ENCODE measurements at places on chromosomes 6 and 20. TPM values are rescaled to one million over a fixed set of nuclear protein-coding genes. Genes with fewer than 3 reads are reported as not detected.

DNA sequence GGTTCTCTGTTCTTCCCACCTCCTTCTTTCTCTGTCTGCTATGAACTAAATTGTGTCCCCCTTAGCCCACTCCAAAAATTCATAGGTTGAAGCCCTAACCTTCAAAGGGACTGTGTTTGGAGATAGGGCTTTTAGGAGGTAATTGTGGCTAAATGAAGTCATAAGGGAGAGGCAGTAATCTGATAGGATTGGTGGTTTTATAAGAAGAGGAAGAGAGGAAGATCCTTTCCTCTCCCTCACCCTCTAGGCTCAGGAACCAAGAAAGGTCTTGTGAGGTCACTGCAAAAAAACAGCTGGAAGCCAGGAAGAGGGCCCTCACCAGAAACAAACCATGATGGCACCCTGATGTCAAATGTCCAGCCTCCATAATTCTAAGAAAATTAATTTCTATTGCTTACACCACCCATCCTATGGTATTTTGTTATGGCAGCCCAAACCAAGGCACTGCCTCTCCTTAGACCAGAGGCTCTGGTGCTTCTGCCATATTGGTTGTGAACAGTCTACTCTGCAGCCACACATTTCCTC, 135.1 kb upstream of the COL21A1 start:
- no peak overlapping the region for H3K4me3 ChIP-seq
- H3K36me3 ChIP-seq = no peaks in the 10 kb centered on the region
- H3K4me1 ChIP-seq = peaks cover 22% of the 10 kb centered on the region
- H3K27me3 ChIP-seq = no peaks in the 10 kb centered on the region
- no peak for DNase-seq

GRCh38 chr20:34529742-34530141, 13.5 kb downstream of the DYNLRB1 start:
- H3K27me3 ChIP-seq = no peaks in the 10 kb centered on the region
- no peak overlapping the region for H3K4me3 ChIP-seq
- peaks cover 44% of the 10 kb centered on the region for H3K36me3 ChIP-seq
- no peak for DNase-seq

SLC24A3 gene
- total RNA-seq = not detected

DNA sequence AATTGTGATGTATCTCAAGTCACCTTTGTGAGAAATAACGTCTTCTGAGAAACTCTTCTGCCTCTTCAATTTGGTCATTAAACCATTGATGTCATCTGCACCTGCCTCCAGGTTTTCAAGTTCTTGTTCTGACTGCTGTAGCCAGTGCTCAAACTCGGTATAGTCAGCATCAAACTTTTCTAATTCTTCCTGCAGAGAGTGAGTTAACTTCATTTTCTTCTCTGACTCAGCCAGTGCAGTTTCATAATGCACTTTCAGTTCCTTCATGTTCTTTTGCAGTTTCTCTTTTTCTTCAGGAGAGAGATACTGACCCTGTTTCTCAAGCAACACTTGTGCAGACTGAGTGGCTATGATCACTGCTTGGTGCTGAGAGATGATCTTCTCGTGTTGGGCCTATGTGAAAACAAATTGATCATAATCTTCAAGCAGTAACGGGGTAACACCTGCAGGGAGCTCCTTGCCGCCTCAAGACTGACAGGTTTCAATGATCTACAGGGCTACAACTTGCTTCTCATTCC, 48.8 kb downstream of the DST start:
- no peak for DNase-seq
- no peaks in the 10 kb centered on the region for H3K27me3 ChIP-seq

DAAM2 gene
- total RNA-seq = 137 TPM

GRCh38 chr20:64049060-64049877, at the start of gene SOX18:
TSS of gene SOX18 (minus strand) at chr20:64049639. CDS start at chr20:64049516, 123 bp downstream.
- peak within 1 kb of the TSS; percentile 61 for H3K4me3 ChIP-seq
- no peaks in the 10 kb centered on the region for H3K36me3 ChIP-seq
- no peak for DNase-seq

HDGFL1 gene
- total RNA-seq = not detected

DNA sequence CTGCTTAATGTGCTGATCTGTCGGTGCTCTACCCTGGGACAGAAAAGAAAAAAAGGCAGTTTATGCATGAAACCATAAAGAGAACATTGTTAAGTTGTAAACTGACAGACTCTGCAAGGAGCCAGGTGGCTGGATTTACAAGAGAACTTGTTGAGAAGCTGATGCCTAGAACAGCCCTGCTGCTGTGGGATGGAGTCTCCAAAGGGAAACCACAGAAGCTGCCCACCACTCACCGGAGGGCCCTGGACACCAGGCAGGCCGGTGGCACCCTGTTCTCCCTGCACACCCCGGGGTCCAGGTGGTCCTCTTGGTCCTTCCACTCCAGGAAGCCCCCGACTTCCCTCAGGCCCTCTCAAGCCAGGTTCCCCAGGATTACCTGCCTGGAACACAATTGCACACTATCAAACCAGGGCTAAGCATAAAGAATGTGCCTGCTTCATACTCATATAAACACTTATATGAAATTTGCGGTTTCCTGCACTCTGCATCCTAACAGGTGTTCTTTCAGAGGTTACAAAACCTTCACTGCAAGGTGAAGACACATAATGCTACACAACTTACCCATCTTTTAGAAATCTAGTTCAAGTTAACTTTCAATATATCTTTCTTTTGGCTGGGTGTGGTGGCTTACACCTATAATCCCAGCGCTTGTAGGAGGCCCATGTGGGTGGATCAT, 68.2 kb downstream of the COL9A1 start:
- H3K27me3 ChIP-seq = peaks cover 4% of the 10 kb centered on the region
- no peaks in the 10 kb centered on the region for H3K4me1 ChIP-seq
- DNase-seq = no peak
- H3K27ac ChIP-seq = no peak overlapping the region
- H3K4me3 ChIP-seq = no peak overlapping the region

GRCh38 chr20:57780398-57780797, 70.6 kb upstream of the PMEPA1 start:
- no peak for DNase-seq
- H3K4me3 ChIP-seq = no peak overlapping the region
- peaks cover 8% of the 10 kb centered on the region for H3K4me1 ChIP-seq
- H3K27me3 ChIP-seq = no peaks in the 10 kb centered on the region

CRISP2 gene
- total RNA-seq = not detected

GRCh38 chr6:137926207-137926731, 59.2 kb downstream of the TNFAIP3 start:
- no peaks in the 10 kb centered on the region for H3K36me3 ChIP-seq
- H3K4me1 ChIP-seq = peaks cover 27% of the 10 kb centered on the region
- peak overlapping the region; percentile 13 for H3K27ac ChIP-seq
- no peaks in the 10 kb centered on the region for H3K27me3 ChIP-seq
- H3K4me3 ChIP-seq = no peak overlapping the region
- DNase-seq = no peak

DNA sequence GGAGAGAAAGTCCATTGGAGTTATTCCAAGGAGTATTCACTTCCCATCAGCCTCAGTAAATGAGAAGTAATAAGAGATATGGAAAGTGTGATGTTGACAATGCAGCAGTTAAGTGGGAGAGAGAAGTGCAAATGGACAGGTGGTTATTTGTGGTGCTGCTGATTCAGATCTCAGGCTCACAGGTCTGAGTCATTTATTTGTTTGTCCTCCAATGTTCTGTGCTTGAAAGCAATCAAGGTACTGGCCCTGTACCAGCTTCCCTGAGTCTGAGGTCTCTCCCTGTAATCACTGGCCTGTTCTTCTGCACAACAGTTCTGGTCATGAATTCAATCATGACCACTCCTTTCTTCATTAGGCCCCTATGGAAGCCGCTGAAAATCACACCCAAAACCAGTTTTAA, 827.7 kb downstream of the MAFB start:
- peaks cover 8% of the 10 kb centered on the region for H3K4me1 ChIP-seq
- H3K27me3 ChIP-seq = no peaks in the 10 kb centered on the region
- DNase-seq = no peak
- no peak overlapping the region for H3K27ac ChIP-seq
- H3K4me3 ChIP-seq = no peak overlapping the region
- no peaks in the 10 kb centered on the region for H3K36me3 ChIP-seq

DNA sequence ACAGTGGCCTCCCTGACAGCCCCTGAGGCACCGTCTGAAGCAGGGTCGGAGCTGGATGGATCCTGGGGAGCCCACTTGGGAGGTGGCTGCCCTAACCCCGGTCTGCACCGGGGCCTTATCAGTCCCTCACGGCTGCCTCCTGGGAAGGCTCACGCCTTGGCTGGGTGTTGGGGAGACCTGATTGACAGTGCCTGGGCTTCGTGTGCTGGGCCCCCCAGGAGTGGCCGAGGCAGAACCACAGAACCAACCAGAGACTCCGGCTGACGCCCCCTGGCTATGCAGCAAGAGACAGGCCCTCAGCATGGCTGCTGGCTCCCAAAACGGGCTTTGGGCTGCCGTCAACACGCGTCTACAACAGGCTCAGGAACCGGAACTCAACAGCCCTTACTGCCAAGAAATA, 219.6 kb downstream of the TAF4 start:
- peaks cover 15% of the 10 kb centered on the region for H3K27me3 ChIP-seq
- H3K36me3 ChIP-seq = no peaks in the 10 kb centered on the region
- no peak overlapping the region for H3K4me3 ChIP-seq
- H3K27ac ChIP-seq = no peak overlapping the region
- H3K4me1 ChIP-seq = no peaks in the 10 kb centered on the region

GRCh38 chr6:7047966-7048365, 59.8 kb upstream of the RREB1 start:
- no peaks in the 10 kb centered on the region for H3K36me3 ChIP-seq
- peaks cover 27% of the 10 kb centered on the region for H3K4me1 ChIP-seq
- peak overlapping the region; percentile 72 for H3K27ac ChIP-seq
- DNase-seq = no peak
- no peaks in the 10 kb centered on the region for H3K27me3 ChIP-seq
- no peak overlapping the region for H3K4me3 ChIP-seq

OR2J3 gene
- total RNA-seq = not detected

SNAP25 gene
- total RNA-seq = 0.65 TPM

Data from chondrocyte (in vitro differentiated cells).